ENCODE measurements at places on chromosomes 6 and 20.

DNA sequence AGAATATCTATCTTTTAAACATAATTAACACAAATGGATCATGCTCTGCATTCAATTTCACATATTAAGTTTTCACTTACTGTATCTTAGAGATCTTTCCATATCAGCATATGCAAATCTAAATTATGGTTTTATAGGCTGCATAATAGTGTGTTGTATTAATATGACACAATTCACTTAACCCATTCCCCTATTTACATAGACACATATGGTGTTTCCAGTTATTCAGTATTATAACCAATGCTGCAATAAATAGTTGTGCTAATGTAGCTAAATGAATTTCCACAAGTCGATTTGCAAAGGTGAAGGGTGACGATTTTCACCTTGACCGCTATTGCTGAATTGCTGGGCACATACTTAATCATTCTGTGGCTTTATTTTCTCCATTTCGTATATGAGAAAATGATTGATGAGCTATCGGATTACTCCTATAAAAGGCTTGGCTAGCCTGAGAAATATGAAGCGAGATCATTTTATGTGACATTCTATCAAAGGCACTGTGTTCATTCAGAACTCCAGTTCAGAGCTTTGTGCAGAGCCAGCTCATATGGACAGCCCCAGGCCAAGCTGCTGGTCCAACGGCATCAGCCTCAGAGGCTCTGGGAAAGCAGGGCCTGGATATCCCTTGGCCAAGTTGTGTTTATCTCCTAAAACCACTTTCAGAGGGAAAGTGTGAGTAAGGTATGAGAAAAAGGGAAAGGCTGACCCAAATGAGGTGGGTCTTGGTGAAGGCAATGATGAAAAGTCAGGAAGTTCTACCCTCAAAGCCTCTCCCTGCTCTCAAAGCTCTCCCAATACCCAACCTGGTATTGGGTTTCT is 50.8 kb downstream of the GFOD1 start:
- no peak for DNase-seq

GRCh38 chr20:39632757-39633156 is 670.6 kb downstream of the DHX35 start:
- DNase-seq, result no peak

GRCh38 chr6:162178266-162178665 is 549.3 kb downstream of the PRKN start:
- DNase-seq, result no peak

DNA sequence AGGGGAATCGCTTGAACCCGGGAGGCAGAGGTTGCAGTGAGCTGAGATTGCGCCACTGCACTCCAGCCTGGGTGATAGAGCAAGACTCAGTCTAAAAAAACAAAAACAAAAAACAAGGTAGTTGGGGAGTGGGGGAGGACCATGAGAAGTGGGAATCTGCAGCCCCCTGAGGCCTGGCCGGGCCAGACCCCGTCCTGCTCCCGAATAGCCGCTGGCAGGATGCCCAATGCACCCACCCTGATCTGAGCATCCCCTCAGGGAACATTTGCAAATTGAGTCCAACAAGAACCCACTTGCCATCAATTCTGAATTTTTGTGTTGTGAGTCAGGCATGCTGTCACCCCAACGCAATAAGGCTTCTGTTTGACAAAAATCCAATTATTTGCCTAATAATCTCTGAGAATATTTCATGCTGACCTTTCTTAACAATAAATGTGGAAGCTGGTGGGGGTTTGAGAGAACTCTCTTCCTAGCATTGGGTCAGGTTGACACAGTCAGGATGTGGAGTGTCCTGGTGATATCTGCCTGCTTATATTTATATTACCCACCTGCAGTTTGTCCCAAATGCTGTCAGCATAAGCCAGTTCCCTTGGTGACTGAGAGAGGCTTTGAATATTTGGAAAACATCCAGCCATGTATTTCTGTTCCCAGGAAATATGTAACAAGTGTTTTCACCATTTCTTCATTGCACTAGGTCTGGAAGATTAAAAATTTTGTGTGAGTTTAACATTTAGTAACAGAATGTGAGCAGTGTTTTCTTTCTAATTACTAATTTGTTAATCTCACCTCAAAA is 28.4 kb upstream of the FRMD1 start:
- DNase-seq, result no peak

GRCh38 chr6:112232845-112233256 is 21.5 kb downstream of the LAMA4 start:
- DNase-seq, result no peak

DNA sequence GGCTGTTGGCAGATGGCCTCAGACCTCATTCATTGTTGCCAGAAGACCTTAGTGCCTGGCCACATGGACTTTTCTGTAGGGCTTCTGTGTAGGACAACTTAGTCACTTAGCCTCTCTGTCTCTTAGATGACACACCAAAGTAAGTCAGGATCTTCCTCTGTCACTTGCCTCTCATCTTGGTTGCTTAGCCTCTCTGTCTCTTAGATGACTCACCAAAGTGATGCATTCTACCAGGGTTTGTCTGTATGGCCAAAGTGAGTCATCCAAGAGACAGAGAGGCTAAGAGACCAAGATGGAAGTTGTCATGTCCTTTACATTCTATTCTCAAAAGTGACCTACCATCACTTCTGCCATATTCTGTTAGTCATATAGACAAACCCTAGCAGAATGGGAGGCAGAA is 255.9 kb upstream of the DEFB112 start:
- DNase-seq, result no peak

DNA sequence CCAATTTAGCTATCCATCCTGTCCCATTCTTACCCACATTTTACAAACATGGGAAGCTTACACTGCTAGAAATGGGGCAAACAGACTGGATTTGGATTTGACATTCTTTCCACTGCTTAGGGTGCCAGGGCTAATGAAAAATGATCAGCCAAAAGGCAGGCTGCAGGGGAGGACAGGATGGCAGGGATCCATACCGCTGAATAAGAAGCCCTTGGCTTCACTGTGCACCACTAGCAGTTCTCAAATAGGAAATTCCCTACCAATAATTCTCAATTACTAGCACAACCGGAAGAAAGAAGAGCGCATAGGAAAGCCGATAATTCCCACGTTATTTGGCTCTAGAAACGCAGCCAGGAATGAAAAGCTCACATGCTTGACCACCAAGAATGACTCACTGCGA is 73.1 kb downstream of the NDUFAF5 start:
- no peak for DNase-seq

GRCh38 chr6:92748131-92748530 is 671.2 kb downstream of the EPHA7 start:
- no peak for DNase-seq

GRCh38 chr6:156057869-156058268 is 602.2 kb upstream of the NOX3 start:
- no peak for DNase-seq

- DNase-seq, result no peak
These were observed 401.4 kb upstream of the PTCHD4 start for GRCh38 chr6:48512390-48512789.

DNA sequence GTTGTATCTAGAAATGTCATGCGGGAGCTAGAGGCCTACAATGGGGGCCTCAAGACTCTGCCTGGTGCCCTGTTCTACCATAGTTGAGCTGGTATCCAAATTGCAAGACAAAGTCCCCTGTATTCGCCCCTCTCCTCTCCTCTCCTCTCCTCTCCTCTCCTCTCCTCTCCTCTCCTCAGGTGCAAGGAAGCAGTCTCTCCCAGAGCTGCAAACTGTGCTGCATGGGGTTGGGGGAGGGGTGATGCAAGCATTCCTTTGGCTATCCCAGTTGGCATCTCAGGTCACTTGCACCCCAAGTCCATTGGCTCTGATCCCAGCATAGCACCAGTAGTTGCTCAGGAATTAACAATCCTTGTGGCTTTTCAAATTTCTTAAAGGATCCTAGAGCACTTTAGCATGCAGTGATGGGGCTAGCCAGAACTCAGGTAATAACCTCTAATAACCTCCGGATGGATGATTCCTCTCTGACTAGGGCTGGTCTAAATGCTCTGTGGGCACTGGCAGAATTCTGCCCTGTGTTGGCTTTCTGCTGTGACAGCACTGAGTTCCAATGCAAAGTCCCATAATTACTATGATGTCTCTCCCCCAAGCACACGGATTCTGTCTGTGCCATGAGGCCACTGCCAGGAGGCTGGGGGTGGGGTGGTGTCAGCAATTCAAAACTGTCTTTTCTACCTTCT is 35.3 kb downstream of the TAF11 start:
- no peak for DNase-seq

GRCh38 chr20:51237278-51237677 is 214.4 kb upstream of the KCNG1 start:
- no peak for DNase-seq
